Activated naive CD8-positive, alpha-beta T cell treated with anti-CD3 and anti-CD28 coated beads for 36 hours (primary cell): ENCODE measurements at places on chromosomes 5 and 9. TPM values are rescaled to one million over a fixed set of nuclear protein-coding genes. Genes with fewer than 3 reads are reported as not detected.

SEMA5A gene
- not detected for total RNA-seq

DNA sequence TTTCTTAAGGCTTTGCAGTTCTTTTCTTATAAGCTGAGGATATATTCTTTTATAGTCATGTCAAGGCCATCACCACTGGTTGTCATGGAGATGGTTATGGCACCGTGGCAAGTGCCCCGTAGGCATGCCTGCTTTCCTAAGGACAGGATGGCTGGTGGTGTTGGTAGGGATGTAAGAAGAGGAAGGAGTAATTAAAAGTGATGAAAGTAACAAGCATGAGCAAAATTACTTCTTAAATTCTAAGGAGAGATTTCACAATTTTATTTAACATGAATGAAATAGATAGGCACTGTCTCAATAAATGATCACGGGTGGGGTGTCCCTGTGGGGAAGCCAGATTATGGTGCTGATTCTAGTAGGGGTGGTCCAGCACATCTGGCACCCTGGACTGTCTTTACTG is 290.2 kb upstream of the KLF4 start:
- H3K36me3 ChIP-seq, result no peaks in the 10 kb centered on the region
- DNase-seq, result no peak
- H3K27ac ChIP-seq, result no peak overlapping the region
- no peak overlapping the region for H3K4me3 ChIP-seq

DNA sequence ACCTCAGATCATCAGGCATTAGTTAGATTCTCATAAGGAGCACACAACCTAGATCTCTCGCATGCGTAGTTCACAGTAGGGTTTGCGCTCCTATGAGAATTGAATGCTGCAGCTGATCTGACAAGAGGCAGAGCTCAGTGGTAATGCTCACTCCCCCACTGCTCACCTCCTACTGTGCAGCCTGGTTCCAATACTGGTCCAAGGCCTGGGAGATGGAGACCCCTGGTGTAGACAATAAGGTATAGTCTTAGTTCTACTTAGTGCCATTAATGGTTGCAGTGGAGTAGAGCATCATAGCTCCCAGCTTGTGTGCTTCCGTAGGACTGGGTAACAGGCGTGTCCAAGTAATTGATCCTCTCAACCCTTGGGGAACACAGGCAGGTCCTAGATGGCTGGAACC is 70.4 kb upstream of the ANKRD55 start:
- DNase-seq, result no peak
- H3K4me1 ChIP-seq, result no peaks in the 10 kb centered on the region
- H3K36me3 ChIP-seq, result peaks cover 2% of the 10 kb centered on the region
- H3K27ac ChIP-seq, result no peak overlapping the region

DNA sequence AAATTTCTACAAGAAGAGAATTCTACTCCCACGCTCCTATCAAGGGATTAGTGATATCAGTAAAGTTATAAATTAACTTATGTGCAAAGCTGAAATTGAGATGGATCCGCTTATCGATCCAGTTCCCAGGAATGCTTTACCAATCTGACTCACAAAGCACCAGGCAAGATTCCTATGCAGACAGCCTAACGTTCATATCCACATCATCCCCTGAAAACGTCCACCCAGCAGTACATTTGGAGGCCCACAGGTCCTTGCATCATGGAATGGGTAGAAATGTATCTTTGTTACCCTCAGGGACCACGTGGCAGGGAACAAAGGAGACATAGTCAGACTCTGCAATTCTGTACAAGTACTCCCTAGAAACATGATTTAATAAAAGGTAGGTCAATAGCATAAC is 147.4 kb downstream of the ESM1 start:
- peaks cover 27% of the 10 kb centered on the region for H3K4me1 ChIP-seq
- H3K4me3 ChIP-seq, result no peak overlapping the region
- H3K27ac ChIP-seq, result no peak overlapping the region
- DNase-seq, result no peak
